GM12878 (cell line): ENCODE measurements at places on chromosomes 1 and 21.
A peak's percentile ranks its signal among the peaks of the same experiment; 100 is the strongest.

DNA sequence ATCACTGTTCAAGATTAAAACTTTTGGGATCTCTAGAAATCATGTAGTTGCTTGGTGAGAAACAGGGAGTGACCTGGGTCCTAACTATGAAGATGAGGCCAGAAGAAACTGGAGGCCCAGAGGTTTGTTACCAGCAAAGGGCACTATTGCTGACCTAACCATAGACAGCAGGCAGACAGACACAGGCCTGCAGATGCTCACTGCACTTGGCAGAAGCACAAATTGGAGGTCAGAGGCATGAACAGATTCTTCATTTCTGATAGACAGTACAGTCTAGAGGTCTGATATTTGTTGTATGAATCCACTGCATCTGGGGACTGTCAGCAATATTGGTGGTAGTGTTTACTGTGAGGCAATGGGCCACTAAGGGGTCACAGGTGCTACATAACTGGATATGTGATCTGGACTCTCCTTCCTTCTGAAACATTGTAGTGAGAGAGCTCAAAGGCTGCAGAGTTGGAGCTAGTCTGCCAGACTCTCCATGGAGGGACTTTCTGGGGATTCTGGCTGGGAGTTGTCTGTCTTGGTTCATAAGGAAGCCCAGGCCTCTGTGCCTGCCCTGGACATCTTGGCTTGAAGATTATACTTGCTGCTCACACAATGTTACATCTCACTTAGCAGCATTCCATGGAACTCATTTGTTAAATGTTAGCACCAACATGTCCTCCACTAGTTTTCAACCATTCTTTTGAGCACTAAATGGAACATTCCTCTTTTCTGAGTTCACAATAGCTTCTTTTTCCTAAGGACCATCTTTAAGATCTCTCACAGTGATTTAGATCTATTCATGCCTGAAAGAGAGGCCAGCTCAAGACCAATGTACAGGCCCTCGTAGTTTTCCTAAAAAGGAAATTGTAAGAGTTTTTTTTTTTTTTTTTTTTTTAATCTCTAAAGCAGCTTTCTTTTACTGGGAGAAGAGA is 26.9 kb upstream of the CCN1 start:
- no peaks in the 10 kb centered on the region for H3K36me3 ChIP-seq
- no peaks in the 10 kb centered on the region for H3K27me3 ChIP-seq
- no peak overlapping the region for H3K27ac ChIP-seq
- H3K4me3 ChIP-seq, result no peak overlapping the region

GRCh38 chr1:159965263-159965662 is 11.2 kb upstream of the SLAMF9 start:
- no peaks in the 10 kb centered on the region for H3K4me1 ChIP-seq
- H3K27me3 ChIP-seq, result peaks cover 4% of the 10 kb centered on the region
- no peaks in the 10 kb centered on the region for H3K36me3 ChIP-seq
- no peak overlapping the region for H3K27ac ChIP-seq

DNA sequence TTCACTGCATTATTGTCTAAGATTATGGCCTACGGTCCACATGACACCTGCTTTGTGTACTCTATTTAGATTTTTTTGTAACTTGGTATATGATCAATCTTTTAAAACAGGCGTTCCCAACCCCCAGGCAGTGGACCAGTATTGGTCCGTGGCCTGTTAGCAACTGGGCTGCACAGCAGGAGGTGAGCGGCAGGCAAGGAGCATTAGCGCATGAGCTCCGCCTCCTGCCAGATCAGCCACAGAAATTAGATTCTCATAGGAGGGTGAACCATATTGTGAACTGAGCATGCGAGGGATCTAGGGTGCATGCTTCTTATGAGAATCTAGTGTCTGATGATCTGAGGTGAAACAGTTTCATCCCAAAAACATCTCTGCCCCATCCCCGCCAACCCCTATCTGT is 228.4 kb upstream of the NR5A2 start:
- no peaks in the 10 kb centered on the region for H3K4me1 ChIP-seq
- H3K27me3 ChIP-seq, result no peaks in the 10 kb centered on the region
- H3K4me3 ChIP-seq, result no peak overlapping the region
- H3K27ac ChIP-seq, result no peak overlapping the region

- H3K27ac ChIP-seq, result no peak overlapping the region
- H3K36me3 ChIP-seq, result peaks cover 4% of the 10 kb centered on the region
- no peaks in the 10 kb centered on the region for H3K27me3 ChIP-seq
- DNase-seq, result no peak
- H3K4me1 ChIP-seq, result peaks cover 31% of the 10 kb centered on the region
Measured at GRCh38 chr1:230113235-230113592, 46.2 kb downstream of the GALNT2 start.

DNA sequence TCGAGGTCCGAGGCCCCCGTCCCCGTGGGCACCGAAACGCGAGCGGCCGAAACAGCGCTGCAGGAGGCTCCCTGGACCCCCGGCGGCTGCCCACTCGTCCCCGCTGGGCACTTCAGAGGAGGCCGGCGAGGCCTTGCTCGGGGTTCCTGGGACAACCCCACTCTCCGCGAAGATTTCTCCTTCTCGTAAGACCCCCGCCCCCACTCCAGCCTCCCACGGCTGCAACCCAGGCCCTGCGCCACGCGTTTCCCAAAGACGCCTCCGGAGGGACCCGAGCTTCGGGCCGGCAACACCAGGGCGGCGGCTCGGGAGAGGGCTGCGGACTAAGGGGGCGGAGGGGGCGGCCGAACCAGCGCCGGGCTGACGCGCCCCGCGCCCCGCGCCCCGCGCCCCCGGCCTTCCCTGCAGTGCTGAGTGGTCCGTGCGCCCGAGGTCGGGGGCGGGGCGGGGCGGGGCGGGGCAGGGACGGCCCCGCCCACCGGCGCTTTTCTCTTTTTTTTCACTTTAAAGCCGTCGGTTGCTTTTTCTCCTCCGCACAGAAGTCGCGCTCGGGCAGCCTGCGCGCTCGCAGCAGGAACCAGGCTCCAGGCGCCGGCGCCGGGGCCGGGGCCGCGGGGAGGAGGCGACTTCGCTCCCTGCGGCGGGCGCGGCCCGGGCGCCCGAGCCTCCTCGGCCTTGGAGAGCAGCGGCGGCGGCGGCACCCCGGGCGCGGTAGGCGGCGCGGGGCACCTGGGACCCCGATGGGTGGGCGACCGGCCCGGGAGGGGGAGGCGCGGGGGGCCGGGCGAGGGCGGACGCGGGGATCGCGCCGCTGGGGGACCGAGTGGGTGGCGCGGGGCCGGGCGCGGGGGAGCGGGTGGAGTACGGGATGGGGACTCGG is at the start of gene SPSB1:
TSS of gene SPSB1 (plus strand) at position 534 of the 880 bp plus-strand sequence. CDS start 62,998 bp downstream, outside the sequence.
- H3K4me1 ChIP-seq, result peaks cover 13% of the 10 kb centered on the region
- H3K27ac ChIP-seq, result no peak within 1 kb of the TSS
- no peak for DNase-seq

- H3K4me1 ChIP-seq, result no peaks in the 10 kb centered on the region
- no peaks in the 10 kb centered on the region for H3K36me3 ChIP-seq
- no peak overlapping the region for H3K27ac ChIP-seq
- DNase-seq, result no peak
Measured at GRCh38 chr1:79966438-79966837, 959.9 kb upstream of the ADGRL4 start.

DNA sequence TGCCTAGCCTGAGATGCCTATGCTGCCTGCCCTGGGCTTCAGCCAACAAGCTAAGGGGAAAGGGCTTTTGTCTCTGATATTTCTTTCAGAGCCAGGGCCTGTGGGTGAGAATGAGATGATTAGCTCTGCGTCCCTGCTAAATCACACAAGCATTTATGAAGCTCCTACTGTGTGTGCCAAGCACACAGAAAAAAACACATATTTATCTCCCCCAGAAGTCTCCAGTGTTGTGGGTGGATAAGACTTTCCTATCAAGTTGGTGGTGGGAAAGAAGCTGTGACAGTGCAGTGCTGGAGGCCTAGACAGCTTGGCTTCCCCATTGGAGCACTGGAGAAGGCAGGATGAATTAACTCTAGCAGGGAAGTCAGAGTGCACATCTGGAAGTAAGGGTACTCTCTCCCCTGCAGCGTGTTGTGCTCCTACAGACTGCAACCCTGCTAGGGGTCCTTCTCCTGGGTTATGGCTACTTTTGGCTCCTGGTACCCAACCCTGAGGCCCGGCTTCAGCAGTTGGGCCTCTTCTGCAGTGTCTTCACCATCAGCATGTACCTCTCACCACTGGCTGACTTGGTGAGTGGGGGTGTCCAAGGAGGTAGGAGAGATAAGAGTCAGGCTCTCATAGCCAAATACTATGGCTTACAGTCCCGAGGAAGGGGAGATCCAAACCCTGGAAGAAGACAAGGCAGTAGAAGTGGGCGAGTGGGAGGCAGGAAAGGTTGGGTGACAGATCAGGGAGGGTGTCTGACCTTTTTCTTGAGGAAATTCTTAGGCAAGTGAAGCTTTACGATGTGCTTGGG is 1.7 kb downstream of the SLC50A1 start:
- H3K27ac ChIP-seq, result peak overlapping the region; percentile 97
- peak overlapping the region; percentile 90 for H3K4me3 ChIP-seq
- no peaks in the 10 kb centered on the region for H3K27me3 ChIP-seq
- peaks cover 3% of the 10 kb centered on the region for H3K36me3 ChIP-seq

GRCh38 chr1:14613926-14614325 is 15.4 kb downstream of the KAZN start:
- no peak for DNase-seq
- no peak overlapping the region for H3K27ac ChIP-seq

- no peaks in the 10 kb centered on the region for H3K27me3 ChIP-seq
- H3K27ac ChIP-seq, result no peak overlapping the region
- 0 out of 2 replicates have a peak, but pooled peaks cover 3% of the 10 kb centered on the region for H3K4me1 ChIP-seq
- H3K36me3 ChIP-seq, result no peaks in the 10 kb centered on the region
- DNase-seq, result no peak
Measured at GRCh38 chr1:116854716-116855115, 55.0 kb upstream of the PTGFRN start.

- H3K4me1 ChIP-seq, result no peaks in the 10 kb centered on the region
- H3K4me3 ChIP-seq, result no peak overlapping the region
- no peak overlapping the region for H3K27ac ChIP-seq
- peaks cover 17% of the 10 kb centered on the region for H3K27me3 ChIP-seq
- H3K36me3 ChIP-seq, result no peaks in the 10 kb centered on the region
Measured at GRCh38 chr1:205565799-205566198, 61.3 kb downstream of the CDK18 start.

DNA sequence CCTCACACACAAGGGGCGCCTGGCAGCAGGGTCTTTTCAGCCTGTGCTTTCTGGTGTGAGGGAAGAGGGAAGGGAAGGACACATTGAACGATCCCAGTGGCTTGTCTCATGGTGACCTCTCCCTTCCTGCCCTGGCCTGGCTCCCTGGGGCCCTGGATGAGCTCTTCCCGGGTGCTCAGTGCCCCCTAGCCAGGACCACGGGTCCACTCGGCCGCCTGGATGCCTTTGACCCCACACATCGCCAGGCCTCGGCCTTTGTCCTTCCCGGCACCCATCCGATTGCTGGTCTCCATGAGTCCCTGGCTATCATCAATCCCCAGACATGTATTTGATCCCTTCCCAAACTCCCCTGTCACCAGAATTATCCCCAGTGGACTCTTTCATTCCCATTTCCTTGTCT is 6.0 kb upstream of the TFF3 start:
- no peak for DNase-seq
- H3K4me3 ChIP-seq, result no peak overlapping the region
- peaks cover 3% of the 10 kb centered on the region for H3K4me1 ChIP-seq
- H3K36me3 ChIP-seq, result no peaks in the 10 kb centered on the region
- H3K27ac ChIP-seq, result no peak overlapping the region

- no peak overlapping the region for H3K27ac ChIP-seq
- H3K4me1 ChIP-seq, result peaks cover 33% of the 10 kb centered on the region
- no peaks in the 10 kb centered on the region for H3K36me3 ChIP-seq
- H3K27me3 ChIP-seq, result no peaks in the 10 kb centered on the region
Measured at GRCh38 chr1:8165595-8166360, 139.7 kb upstream of the ERRFI1 start.

DNA sequence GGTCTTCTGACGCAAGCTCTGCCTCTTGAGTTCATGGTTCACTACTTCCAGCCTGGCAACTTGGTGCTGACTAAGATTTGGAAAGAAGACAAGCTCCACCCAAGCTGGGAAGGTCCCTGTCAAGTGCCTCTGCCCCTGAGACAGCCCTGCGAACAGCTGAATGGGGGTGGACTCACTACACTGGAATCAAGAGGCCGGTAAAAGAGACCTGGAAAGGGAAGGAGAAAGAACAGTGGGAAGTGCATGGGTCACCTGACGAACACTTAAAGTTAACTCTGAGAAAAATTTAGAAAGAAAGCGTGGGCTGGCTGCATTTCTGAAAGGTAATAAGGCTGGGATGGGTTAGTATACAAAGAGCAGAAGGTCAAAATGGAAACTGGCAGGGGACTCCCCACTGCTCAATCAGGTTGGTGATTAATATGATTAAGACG is 26.1 kb upstream of the ZNF496 start:
- no peaks in the 10 kb centered on the region for H3K36me3 ChIP-seq
- no peaks in the 10 kb centered on the region for H3K27me3 ChIP-seq
- no peak overlapping the region for H3K27ac ChIP-seq
- peak; percentile 77 for DNase-seq
- peak overlapping the region; percentile 25; the same call in 1 of the 2 replicates for H3K4me3 ChIP-seq

GRCh38 chr1:45840704-45841103 is 37.3 kb downstream of the MAST2 start:
- peaks cover 46% of the 10 kb centered on the region for H3K4me1 ChIP-seq
- no peaks in the 10 kb centered on the region for H3K36me3 ChIP-seq
- DNase-seq, result no peak
- no peaks in the 10 kb centered on the region for H3K27me3 ChIP-seq
